Cortex of kidney (tissue), 1 donor: ENCODE measurements at places on chromosomes 6 and 20.

- DNase-seq = no peak
These were observed 859.4 kb downstream of the MAFB start for GRCh38 chr20:39829661-39830060.

DNA sequence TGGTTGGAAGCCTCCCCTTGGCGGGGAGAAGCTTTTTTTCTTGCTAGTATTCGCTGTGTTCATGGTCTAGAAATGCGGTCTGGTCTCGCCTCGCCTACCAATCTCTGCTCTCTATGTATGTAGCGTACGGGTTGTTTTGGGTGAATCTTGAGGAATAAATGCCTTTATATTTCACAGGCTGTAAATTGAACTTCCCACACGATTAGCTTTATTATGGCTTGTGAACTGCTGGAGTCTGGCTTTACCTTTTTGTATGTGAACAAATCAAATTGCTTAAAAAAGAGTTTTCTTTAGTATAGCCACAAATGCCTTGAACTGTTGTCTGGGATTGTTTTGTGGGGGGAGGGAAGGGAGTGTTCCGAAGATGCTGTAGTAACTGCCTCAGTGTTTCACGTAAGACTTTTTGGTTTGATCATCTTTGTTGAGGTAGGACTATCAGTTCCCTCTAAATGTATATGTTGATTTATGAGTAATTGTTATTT, 2.2 kb downstream of the INSM1 start:
- no peak for DNase-seq

- DNase-seq = no peak
These were observed 4.0 kb downstream of the ABT1 start for GRCh38 chr6:26600759-26601158.

GRCh38 chr6:165852676-165853075, 189.6 kb upstream of the PDE10A start:
- DNase-seq = no peak

GRCh38 chr6:25277857-25278256, 1.3 kb upstream of the CARMIL1 start:
- no peak for DNase-seq

GRCh38 chr20:39878320-39878719, 810.7 kb downstream of the MAFB start:
- DNase-seq = no peak

DNA sequence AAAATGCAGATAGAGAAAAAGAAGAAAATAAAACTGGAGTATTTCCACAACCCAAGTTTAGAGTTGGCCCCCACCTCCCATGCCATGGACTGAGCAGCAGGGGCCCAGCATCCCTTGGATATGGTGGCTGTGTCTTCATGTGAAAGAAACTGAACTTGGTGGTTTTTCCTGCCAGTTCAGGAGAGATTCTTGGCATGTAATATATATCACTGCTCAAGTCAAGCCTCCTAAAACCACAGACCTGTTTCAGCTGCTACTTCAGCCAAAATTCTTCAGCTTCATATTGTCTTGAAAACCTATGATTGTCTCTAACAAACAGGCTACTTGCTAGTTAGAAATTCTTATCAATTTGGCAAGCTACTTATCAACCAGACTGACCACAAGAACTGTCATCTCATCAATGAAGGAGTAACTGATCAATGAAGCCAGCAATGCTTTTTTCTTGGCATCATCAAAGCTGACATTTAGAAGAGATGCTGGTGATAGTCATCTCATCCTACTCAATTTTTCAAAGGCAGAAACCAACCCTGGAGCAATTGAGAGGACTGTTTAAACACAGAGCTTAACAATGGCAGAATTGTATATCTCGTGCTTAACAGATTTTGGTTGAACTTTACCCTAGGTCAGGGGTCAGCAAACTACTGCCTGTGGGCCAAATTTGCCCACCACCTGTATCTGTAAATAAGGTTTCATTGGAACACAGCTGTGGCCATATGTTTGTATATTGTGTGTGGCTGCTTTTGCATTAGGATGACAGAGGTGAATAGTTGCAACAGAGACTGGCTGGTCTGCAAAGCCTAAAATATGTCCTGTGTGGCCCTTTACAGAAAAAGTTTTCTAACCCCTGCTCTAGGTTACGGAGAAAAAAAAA, 10.4 kb upstream of the NOL7 start:
- DNase-seq = no peak

DNA sequence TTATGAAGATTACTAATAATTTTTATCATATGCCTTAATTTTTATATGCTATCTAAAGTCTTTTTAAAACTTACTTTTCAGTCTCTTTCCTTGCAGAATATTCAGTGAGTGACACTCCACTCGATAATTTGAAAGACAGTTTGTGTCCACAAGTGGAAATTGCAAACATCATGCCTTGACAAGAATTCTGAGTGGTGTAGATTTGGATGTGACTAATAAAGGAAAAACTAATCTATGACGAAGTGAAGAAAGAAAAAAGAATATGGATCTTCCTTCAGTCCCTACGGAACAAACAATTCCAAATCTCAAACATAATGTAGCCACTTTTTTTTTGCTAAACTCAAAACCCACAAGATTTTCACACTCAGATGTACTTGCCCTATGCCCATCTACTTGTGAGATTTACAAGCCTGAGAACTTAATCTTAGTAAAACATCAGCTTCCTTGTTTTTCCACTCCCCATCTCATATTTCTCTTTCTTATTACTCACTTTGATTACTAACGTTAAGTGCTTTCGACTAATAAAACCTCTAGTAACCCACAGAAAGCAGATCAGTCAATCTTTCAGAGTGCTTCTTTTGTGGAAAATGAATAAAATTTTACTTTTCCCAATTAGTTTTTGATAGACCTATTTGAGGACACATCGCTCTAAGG, 1155.8 kb downstream of the GRIK2 start:
- no peak for DNase-seq

DNA sequence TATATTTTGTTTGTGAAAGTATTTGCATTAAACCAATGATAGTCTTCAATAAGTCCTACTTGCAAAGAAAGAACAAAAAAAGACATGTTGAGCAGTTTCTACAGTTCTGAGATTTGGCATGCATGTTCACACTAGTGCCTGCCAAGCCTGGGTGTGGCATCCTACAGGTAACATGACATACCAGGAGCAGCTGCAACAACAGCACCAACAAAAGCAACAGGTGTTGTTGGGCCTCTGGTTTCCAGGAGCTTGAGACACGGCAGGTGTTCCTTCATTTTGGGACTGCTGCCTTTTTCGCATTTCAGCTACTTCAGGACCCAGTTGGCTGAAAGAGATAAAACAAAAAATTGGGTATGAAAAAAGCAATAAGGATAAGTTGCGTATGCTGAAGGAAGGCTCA, 41.2 kb upstream of the MTRF1L start:
- DNase-seq = no peak

- DNase-seq = no peak
These were observed 56.5 kb upstream of the CST7 start for GRCh38 chr20:24892522-24892921.
